RPMI7951 (cell line): ENCODE measurements at places on chromosomes 6 and 20. TPM values are rescaled to one million over a fixed set of nuclear protein-coding genes. Genes with fewer than 3 reads are reported as not detected.
A peak's percentile ranks its signal among the peaks of the same experiment; 100 is the strongest.

Gene VSX1
- total RNA-seq = 2.8 and 3.8 TPM in 2 replicates

Gene RIPOR2
- total RNA-seq = 0.68 and 0.72 TPM in 2 replicates

Gene DACT2
- total RNA-seq = not detected in 2 replicates

Gene NKX2-4
- not detected in 2 replicates for total RNA-seq

GRCh38 chr6:53361549-53362031, 12.8 kb upstream of the ELOVL5 start:
- DNase-seq = peak; percentile 15

DNA sequence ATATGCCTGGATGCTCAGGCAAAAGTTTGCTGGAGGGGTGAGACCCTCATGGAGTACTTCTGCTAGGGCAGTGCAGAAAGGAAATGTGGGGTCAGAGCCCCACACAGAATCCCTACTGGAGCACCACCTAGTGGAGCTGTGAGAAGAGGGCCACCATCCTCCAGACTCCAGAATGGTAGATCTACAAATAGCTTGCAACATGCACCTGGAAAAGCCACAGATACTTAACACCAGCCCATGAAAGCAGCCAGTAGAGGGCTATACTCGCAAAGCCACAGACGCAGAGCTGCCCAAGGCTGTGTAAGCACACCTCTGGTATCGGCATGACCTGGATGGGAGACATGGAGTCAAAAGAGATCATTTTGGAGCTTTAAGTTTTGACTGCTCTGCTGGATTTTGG, 60.7 kb upstream of the GJE1 start:
- peak; percentile 14 for DNase-seq

DNA sequence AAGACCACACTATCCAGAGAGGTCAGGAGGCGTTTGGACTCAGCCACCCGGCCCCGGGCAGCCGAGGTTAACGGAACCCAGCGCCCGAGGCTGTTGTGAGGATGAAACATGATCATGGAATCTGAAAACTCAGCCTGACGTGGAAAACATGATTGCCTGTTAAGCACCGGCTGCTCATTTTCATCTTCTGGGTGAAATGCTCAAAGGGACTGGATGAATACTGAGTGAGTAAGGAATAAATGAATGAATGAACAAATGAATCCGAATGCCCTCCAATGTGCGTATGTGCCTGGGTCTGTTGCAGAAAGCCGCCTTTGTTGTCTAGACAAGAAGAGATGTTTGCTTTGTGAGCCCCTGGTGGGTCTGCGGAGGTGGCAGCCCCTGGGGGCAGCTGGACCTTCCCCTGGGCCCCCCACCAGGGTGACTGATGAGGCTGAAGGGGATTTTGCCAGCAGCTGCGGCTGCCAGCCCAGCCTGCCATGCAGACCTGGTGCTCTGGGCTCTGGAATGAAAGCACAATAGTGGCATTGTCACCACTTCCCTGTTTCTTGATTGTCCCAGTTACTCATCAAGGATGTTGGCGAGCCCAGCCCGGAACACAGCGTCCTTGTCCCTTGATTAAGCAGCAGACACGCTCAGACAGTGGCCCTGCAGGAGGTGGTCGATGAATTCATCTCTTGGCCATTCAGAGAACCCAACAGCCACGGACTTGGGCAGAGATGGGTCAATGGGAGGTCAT, 211.1 kb downstream of the ANKRD60 start:
- peak; percentile 99 for DNase-seq

- DNase-seq = peak; percentile 21
These were observed 16.1 kb upstream of the RAB22A start for GRCh38 chr20:58293453-58293852.

GRCh38 chr6:147651249-147652063, 143.0 kb downstream of the SAMD5 start:
- peak; percentile 1 for DNase-seq

- DNase-seq = peak; percentile 58
These were observed 92.1 kb downstream of the POPDC3 start for GRCh38 chr6:105087571-105088211.

GRCh38 chr20:51826372-51826771, 24.1 kb upstream of the SALL4 start:
- no peak for DNase-seq

DNA sequence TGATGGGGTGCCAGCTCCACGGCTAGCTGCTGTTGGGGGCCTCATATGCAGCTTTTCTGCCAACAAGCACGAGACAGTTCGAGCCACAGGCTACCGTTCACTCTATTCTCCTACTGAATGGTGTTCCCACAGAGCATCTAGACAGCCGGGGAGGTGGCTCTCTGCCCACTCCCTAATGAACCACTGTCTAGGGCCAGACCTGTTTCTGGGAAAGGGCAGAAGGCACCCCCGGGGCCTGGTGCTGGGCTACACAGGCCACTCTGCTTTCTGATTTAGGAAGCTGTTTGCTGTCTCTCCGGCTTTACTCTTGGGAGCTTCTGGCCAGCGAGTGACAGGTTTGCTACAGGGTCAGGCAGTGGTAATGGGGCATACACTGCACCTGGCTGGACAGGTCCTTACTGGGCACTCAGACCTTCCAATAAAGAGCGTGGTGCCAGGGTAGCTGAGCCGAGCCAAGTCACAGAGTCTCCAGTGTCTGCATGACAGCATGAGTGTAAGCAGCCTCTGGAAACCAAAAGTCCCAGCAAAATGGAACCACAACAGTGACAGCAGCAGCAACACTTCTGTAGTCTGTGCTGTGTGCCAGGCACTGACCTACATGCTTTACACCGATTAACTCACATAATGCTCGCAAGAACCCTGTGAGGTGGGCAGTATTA, 8.4 kb downstream of the CCDC167 start:
- no peak for DNase-seq

DNA sequence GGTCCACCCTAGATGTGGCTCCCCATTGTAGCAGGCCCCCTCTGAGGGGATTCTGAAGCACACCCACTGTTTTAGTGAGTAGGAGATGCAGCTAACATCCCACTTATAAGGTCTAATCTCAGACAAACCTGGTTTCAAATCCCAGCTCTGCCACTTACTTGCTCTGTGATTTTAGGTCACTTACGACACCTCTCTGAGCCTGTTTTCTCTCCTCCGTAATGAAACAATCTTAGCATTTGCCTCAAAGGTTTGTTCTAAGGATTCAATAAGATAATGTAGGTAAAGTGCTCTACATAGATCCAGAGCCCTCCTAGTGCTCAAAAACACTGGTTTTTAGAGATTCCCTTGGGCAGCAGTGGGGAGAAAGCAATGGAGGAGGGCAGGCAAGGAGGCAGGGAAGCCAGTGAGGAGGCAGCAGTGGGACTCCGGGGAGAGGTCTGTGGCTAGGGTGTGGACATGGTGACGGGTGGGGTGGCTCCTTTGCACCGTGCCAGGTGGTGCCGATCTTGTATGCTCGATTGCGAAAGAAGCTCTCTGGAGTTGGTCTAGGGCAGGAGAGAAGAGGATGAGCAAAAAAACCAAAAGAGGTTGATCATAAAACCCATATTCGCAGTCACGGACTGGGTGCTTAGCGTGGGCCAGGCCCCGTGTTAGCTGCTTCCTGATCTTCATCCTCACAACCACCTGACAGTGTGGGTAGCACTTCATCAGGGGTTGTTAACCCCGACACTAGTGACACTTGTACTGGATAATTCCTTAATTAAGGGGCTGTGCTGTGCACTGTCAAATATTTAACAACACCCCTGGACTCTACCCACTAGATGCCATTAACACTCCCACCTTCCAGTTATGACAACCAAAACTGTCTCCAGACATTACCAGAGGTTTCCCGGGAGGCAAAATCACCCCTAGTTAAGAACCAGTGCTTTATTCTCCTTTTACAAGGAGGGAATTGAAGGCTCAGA, 16.8 kb upstream of the PTGIS start:
- DNase-seq = no peak

GRCh38 chr20:33994222-33994913, 657 bp downstream of the RALY start:
- DNase-seq = peak; percentile 89

DNA sequence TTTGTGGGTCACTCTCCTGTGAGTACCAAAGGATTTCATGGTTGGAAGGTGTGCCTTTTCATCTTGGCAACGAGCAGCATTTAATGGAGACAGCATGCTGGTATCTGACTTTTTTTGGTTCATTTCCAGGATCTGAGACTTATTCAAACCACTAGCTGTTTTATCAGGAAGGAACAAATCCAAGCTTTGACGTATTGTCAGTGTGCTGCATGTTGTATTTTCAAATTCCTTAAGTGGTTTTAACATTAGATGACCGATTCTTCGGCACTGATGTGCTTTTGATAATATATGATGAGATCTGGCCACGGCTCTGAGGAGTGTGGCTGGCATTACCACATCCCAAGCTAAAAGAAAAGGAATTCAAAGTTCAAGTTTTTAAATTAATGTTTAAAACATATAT, 6.4 kb downstream of the RMND1 start:
- DNase-seq = peak; percentile 41

DNA sequence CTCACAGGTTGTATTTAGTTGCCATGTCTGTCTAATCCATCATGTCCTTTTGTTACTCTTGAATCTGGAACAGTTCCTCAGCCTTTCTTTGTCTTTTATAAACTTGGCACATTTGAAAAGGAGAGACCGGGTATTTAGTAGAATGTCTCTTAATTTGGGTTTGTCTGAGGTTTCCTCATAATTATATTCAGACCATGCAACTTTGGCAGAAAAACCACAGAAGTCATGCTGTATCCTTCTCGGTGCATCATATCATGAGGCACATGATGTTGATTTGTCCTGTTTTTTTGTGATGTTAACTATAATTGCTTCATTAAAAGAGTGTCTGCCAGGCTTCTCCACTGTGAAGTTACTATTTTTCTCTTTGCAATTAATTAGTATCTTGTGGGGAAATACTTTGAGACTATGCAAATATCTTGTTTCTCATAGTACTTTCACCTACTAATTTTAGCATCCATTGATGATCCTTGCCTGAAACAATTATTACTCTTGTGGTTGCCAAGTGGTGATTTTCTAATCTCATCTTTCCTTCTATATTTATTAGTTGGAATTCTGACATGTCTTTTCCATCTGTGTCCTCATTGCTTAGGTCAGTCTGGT, 837.3 kb downstream of the DHX35 start:
- DNase-seq = peak; percentile 81

GRCh38 chr20:44067650-44068081, 119.3 kb downstream of the JPH2 start:
- no peak for DNase-seq

GRCh38 chr20:10634683-10635411, 39.0 kb downstream of the JAG1 start:
- DNase-seq = peak; percentile 16
